ENCODE measurements at places on chromosomes 1 and 21. TPM values are rescaled to one million over a fixed set of nuclear protein-coding genes. Genes with fewer than 3 reads are reported as not detected.

GRCh38 chr1:15276691-15277446 is 29.8 kb downstream of the FHAD1 start:
- DNase-seq = no peak

DNA sequence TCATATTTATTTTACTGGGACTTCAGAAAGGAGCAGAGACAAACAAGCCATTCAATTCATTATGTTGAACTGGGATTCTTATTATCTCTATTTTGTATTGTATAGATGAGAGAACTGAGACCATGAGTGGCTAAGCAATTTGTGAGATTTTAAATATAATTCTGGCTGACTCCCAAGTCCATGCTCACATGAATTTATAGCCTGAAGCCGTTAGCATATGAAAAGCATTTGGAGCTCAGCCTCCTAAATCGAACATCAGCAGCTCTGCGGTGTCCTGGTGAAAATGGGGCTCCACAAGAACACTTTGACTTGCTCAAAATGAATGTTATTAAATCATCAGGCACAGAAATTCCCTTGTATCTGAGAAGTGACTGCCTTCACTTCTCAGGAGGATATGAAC is 96.8 kb upstream of the DPT start:
- DNase-seq = no peak

GRCh38 chr1:29849038-29849750 is 612.9 kb downstream of the PTPRU start:
- peak; percentile 23 for DNase-seq

The TMPRSS2 gene
- under 0.01 TPM for total RNA-seq

The SHE gene
- total RNA-seq = 20.1 TPM

GRCh38 chr1:224747578-224747977 is 131.5 kb downstream of the CNIH3 start:
- DNase-seq = no peak

The ATP1A4 gene
- total RNA-seq = 0.96 TPM

GRCh38 chr1:178399177-178399728 is 97.5 kb downstream of the CLEC20A start:
- DNase-seq = no peak

The LEFTY2 gene
- not detected for total RNA-seq

DNA sequence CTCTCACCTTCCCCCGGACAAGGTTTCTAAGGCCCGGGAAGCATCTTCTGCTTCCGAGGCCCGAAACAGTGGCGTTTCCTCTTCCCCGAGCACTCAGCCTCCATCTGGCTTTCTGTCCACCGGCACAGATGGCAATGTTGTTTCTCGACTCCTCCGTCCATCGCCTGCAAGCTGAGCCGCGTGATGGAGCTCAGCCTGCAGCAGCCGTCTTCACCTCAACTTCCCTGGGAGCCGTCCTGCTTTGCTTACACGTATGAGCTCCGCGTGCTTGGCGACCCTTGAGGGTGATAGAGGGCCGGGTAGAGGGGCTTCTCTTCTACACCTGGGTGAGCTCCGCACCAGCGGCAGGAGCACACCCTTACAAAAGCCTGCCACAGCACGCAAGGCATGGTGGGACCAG is 80.4 kb downstream of the AJAP1 start:
- no peak for DNase-seq

DNA sequence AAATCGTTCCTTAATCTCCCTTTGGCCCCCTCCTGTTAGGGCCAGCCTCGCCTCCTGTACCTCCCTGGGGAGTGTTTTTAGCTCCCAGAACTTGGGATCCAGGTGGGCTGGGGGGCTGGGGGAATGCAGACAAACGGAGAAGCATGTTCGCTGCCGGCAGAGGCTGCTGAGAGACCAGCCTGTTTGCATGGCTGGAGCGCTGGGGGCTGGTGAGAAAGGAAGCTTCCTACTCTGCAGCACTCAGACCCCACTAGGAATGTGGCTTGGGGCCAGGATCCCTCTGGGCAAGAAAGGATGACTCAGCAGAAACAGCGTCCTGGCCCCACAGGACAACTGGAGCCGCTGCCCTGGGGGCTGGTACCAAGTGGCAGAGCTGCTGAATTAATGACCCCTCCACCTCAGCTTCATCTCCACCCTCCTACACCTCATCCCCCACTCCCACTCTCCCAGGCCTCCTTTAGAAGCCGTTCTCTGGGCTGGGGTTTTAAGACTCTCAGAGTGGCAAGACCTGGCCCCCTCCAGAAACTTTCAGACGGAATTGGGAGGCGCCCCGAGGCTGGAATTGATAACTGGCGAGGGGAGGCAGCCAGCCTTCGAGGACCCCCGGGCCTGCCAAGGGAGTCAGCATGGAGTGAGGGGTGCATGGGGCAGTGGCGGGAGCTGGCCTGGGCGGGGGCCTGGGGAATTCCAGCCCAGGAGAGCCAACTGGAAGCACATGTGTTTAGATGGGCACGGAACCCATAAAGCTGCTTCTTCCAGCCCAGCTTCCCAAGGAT is 28.5 kb upstream of the EPS8L3 start:
- peak; percentile 62 for DNase-seq

- no peak for DNase-seq
Observed at GRCh38 chr1:24415910-24416665, 486 bp downstream of the NIPAL3 start.

- peak; percentile 86 for DNase-seq
Observed at GRCh38 chr1:151594143-151594625, 17.7 kb upstream of the SNX27 start.

DNA sequence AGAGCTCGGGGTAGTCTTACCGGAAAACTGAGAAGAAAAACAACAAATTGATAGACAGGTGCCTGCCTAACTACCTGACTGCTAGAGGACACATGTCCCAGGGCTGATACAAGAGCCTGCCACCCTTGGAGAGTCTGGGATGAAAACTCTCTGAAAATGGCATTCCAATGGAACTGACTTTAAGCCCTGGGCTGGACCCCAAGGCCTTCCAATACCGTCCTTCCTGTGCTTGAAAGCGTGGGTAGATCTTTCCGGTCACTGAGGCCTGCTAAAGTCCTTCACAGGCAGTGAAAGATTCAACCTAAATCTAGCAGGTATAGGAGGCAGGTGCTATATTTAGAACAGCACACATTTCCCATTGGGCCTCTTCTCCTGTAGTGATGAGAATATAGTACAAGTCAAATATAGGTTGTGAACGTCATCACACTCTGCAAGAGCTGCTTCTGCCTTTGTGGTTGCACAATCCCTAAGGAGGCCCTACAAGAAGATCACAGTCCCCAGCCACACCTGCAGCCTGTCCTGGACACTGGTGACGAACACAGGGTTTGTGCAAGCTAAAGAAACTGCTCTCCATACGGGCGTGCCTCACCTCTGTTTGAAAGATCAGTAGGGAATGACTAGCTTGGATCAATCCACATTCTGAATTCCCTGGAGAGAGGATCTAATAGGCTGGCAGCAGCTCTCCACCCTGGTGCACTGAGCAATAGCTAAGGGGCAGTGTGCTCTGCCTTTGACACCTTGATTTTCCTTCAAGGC is 876 bp upstream of the CHML start:
- no peak for DNase-seq

The EXO5 gene
- 8.0 TPM for total RNA-seq

- no peak for DNase-seq
Observed at GRCh38 chr1:25573591-25573930, 30.2 kb downstream of the LDLRAP1 start.

The NIBAN1 gene
- total RNA-seq = 30.6 TPM

The HSPG2 gene
- total RNA-seq = 246 TPM

The CA6 gene
- total RNA-seq = not detected

DNA sequence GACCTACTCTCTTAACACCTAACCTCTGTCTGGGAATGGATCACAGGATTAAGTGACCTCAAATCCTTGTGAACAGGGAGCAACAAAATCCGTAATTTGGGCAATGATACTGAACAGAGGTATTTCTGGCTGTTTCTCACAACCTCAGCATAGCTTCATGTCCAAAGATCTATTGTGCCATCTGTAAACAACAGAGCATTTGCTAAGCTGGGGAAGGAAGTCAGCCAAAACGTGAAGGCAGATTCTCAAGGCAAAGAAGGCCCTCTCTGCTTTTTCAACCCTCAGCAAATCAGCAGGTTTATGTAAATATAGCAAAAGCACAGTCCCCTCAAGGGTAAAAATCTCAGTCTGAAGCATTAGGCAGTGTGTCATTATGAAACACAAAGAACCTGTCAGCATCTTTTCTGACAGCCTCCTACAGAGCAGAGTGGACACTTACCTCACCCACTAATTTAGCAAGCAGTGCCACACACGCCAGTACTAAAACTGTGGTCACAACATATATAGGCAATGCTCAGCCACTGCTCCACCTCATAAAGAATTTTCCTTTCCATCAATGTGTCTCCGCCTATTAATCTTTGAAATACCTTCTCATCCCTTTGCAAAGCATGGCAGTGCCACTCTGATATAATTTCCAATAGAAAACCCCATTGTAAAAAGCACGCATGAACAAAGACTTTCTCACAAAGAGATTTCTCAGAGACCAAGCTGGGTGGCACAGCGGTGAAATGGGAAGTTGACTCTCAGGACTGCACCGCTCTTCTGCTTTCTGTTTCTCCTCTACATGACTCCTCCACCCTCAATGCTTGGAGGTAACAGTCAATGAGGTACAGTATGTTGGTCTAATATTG is 188.0 kb downstream of the RERE start:
- DNase-seq = no peak

- no peak for DNase-seq
Observed at GRCh38 chr1:226973371-226973897, 33.3 kb downstream of the COQ8A start.

GRCh38 chr1:46456411-46456963 is 33.1 kb upstream of the DMBX1 start:
- no peak for DNase-seq

The SYTL1 gene
- total RNA-seq = 0.43 TPM

DNA sequence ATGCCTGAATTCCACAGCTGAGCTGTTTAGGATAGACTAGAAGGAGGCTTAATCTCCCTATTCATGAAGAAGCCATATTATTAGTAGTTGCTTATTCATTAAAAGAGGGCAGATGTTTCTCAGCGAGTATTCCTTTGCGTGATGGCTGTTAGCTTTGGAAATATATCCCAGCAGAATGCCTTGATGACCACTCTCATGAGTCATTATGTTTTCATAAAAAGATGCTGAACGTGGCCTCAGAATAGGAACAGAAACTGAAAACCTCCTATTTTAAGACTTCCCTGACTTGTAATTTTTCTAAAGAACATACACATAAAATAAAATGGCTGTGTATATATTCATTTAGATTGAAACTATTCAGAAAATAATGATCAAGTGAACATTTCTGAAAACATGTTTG is 9.6 kb upstream of the PLA2G4A start:
- DNase-seq = no peak

- no peak for DNase-seq
Observed at GRCh38 chr1:232218955-232219865, 410.7 kb downstream of the SIPA1L2 start.

DNA sequence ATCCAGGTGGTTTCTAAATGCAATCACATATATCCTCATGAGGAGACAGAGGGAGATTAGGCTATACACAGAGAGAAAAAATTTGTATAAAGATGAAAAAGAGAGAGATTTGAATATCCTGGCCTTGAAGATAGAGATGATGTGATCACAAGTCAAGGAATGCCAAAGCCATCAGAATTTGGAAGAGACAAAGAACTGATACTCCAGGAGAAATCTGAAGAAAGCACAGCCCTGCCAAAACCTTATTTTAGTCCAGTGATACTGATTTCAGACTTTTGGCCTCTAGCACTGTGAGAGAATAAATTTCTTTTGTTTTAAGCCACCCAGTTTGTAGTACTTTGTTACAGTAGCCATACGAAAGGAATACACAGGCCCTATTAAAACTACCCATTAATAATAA is 33.4 kb downstream of the DOCK7 start:
- no peak for DNase-seq

Measured in adrenal gland (tissue), 19 donors.